ENCODE measurements at places on chromosomes 2 and 18. TPM values are rescaled to one million over a fixed set of nuclear protein-coding genes. Genes with fewer than 3 reads are reported as not detected.

Gene KCNK3
- total RNA-seq = 373 TPM

- peak; percentile 33 for DNase-seq
Observed at GRCh38 chr18:79506191-79507075, 110.7 kb downstream of the NFATC1 start.

DNA sequence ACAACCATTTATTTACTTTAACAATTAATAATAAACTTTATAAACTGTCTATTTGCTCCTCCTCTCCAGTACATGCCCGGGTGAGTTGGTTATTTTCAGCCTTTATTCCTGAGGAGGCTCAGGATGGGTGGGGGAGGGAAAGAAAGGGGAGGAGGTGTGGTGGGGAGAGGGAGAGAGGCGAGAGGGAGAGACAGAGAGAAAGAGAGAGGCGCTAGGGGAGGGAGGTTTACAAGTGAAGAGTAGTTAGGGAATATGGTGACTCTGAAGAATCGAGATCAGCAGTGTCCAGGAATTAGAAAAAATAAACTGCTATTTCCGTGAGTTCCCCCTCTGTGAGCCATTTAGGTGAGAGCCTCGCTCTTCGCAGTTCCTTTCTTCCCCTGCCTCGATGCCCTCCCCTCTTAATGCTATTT is 138.9 kb downstream of the MEIS1 start:
- DNase-seq = no peak

- DNase-seq = no peak
Observed at GRCh38 chr18:23229472-23229871, 94.2 kb downstream of the CABLES1 start.

- DNase-seq = no peak
Observed at GRCh38 chr2:55011831-55012671, 38.2 kb downstream of the RTN4 start.

DNA sequence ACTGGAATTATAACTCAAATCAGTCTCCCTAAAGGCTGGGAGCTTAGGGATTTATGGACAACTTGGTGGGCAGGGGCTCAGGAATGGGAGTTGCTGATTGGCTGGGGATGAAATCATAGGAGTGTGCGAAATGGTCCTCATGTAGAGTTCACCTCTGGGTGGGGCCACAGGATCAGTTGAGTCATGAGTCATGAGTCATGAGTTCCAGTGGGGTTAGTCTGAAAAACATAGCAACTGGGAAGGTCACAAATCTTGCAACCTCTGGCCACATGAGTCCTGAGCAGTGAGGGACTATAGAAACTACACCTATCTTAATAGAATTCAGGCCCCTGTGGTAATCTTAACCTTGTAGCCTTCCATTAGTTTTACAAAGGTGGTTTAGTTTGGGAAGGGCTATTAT is 383.3 kb downstream of the RBM43 start:
- peak; percentile 20 for DNase-seq

Data from adrenal gland (tissue), 19 donors.